ENCODE measurements at places on chromosomes 2 and 18.

- no peak for DNase-seq
These were observed 169.6 kb upstream of the EPHA4 start for GRCh38 chr2:221741496-221742211.

- DNase-seq, result no peak
These were observed 76.7 kb upstream of the SALL3 start for GRCh38 chr18:78902795-78903435.

DNA sequence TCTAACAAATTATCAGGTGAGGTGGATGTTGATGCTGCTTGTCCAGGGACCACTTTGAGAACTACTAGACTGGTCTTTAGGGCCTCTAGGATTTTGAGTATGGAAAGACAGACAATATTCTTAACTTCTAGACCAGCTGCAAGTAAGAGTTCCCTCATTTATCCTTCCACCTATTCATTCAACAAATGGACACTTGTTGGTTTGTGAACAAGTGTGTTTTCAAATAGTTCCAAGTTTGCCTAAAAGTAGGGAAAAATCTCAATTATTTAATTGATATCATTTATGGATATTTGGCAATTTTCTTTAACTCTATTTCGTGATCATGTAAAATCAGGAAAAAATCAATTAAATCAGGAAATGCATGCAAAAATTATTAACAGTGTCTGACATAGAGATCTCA is 245.4 kb downstream of the NCKAP5 start:
- no peak for DNase-seq

DNA sequence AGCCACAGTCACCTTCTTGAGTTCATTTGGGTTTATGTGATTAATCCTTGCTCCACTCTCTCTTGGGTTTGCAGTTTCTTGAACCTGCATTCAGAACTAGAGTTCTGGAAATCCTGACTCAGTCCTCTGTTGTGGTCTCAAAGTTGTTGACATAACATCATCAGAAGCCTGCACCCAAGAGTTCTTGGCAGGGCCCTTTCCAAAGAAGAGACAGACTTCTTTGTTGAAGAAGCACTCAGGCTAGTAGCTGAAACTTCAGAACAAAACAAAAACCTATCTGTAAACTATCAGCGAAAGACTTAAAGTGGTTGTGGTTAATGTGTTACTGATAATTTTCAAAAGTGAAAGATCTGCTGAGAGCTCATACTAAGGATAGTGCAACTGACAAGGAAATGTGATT is 120.8 kb downstream of the FAM168B start:
- no peak for DNase-seq

DNA sequence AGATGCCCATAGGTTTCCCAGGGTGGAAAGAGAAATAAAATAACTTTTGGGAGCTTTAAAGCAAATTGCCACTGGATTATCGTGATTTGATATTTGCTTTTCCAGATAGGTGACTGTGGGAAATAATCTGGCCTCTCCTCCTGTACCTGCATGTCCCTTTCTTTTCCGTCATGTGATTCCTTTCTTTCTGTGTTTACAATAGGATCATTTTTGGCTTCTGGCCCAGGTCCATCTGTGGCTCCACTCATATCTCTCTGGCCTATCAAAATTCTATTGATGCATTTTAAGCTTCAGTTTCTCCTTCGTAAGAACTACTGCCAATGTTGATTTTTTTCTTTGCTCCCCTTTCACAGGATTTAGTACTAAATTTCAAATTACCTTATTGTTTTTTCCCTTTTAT is 153.6 kb downstream of the CCDC85A start:
- no peak for DNase-seq

- no peak for DNase-seq
These were observed 72.3 kb upstream of the SESTD1 start for GRCh38 chr2:179336782-179337534.

DNA sequence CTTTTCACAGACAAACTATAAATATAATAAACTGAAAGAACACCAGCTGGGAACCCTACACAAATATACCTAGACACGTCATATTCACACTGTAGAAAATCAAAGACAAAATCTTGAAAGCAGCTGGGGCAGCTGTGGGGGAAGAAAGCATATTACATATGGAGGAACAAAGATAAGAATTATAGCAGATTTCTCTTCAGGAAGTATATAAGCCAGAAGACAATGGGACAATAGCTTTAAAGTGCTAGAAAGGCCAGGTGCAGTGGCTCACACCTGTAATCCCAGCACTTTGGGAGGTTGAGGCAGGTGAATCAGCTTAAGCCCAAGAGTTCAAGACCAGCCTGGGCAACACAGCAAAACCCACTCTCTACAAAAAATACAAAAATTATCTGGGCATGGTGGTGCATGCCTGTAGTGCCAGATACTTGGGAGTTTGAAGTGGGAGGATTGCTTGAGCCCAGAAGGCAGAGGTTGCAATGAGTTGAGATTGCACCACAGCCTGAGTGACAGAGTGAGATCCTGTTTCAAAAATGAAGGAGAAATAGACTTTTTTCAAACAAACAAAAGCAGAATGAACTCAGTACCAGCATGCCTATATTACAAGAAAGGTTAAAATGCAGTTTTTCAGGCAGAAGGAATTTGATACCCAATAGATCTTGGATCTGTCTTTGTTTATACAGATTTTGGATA is 26.8 kb upstream of the ERCC3 start:
- DNase-seq, result no peak

DNA sequence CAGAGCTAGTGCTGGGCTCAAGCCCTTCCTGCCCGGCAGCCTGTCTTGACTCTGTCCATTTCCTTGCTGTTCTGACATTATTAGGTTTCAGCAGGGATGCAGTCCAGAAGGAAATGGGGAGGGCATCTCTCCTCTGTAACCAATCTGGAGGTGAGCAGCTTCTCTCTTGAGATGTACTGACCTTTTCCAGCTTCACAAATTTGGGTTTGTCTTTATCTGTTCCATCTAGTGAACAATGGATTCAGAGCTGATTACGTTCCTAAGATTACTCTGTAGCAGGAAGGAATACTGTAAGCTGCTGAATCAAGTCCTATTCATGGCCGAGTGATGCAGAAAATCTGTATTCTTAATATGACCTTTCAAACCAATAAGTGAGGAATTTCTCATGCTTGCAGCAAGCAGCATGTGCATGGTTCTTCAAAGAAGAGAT is 11.0 kb downstream of the PLA2R1 start:
- DNase-seq, result no peak

GRCh38 chr2:238987352-238987981 is 139.6 kb downstream of the TWIST2 start:
- DNase-seq, result no peak

DNA sequence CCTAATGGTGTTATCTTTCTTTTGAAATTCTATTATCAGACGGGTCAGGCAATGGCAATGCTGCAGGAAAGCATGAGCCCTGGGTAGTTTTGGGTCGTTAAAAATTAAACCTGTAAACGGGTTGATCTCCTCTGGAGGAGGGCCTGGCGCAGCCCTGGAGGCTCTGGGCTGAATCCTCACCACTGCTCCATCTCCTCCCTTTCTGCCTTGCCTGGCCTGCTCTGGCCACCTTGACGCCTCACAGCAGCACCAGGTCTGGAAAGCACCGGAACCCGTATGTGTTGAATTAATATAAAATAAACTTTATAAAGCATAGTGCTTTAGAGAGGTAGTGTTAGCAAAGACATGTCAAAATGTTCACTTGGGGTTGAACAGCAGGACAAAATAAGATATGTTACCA is 316.1 kb downstream of the LNPK start:
- DNase-seq, result no peak

GRCh38 chr2:60309941-60310660 is 243.4 kb downstream of the BCL11A start:
- no peak for DNase-seq

All from HuH-7 (cell line).